Activated CD4-positive, alpha-beta T cell treated with anti-CD3 and anti-CD28 coated beads, Interleukin-2, amount 10 ng/mL, durations not matched to agents 7 days and 5 days (primary cell): ENCODE measurements at places on chromosomes 2 and 18.

- DNase-seq = no peak
Observed at GRCh38 chr2:66895206-66895605, 460.3 kb downstream of the MEIS1 start.

DNA sequence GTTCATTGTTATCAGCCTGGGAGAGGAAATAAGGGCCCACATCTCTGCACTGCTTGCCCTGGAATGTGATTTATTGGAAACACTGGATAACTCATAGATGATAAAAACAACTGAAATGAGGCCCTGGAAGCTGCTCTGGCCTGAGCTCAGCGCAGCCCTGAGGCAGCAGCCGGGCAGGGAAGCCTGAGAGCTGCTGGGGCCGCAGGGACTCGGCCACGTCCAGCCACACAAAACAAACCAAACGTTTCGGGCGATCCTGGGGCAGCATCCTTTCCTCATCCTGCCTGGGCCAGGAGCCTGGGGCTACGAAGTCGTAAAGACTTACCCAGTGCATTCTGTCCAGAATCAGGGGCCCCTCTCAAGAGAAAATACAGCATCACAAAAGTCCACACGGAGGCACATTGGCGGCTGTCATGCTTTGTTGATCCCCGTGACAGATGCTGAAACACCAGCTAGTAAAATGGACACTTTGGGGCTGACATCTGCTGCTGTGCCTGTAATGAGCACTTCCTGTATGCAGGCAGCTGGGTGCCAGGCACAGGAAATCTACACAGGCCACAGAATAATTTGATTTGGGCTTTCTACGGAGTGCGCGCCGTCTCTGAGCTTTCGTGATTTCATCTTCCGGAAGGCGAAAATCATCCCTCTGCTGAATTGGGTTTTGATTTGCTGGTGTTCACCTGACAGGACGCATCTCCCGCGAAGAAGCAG, 250.6 kb downstream of the EIPR1 start:
- no peak for DNase-seq

- DNase-seq = no peak
Observed at GRCh38 chr2:227057060-227057459, 106.9 kb downstream of the COL4A4 start.

DNA sequence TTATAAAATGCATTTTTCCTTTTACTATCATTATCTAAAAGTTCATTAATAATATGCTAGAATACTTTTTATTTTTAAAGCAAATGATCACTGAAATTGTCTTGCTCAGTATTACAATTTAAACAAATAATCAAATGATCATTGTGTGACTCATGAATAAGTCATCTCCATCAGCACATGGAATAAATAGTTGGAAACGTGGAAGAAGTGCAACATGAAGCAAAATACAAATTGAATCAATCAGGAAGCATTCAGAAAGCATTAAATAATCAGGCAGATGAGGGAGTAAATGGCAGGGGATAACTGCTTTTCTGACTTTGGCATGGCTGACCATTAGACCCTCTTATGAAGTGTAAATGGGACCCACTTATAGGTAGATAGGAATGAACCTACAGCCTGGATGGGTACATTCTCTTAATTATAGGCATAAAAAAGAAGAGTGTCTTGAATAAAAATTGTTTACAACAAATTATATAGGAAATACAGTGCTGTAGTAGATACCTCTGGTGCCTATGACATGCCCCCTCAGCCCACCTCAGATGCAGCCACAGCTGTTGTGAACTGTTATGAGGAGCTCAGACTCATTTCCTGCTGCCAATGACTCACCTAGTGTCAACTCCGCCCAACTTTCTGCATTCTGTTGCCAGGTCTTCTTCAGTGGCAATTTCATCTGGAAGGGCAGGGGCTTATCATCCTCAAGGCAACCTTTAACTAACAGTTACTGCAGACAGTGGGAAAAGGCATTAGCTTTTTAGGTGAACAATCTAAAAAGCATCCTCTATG, 936.0 kb downstream of the TRIB2 start:
- no peak for DNase-seq

- DNase-seq = no peak
Observed at GRCh38 chr2:128543646-128544045, 225.0 kb upstream of the HS6ST1 start.
